ENCODE measurements at places on chromosomes 7 and 10. TPM values are rescaled to one million over a fixed set of nuclear protein-coding genes. Genes with fewer than 3 reads are reported as not detected.

Gene OR13A1
- total RNA-seq: 0.79 TPM

Gene CHAT
- 0.93 TPM for total RNA-seq

- no peaks in the 10 kb centered on the region for H3K36me3 ChIP-seq
- no peaks in the 10 kb centered on the region for H3K27me3 ChIP-seq
- DNase-seq: no peak
Measured at GRCh38 chr7:105894131-105894530, 17.7 kb upstream of the ATXN7L1 start.

GRCh38 chr7:80189638-80190037 lies 55.0 kb downstream of the GNAI1 start:
- no peak overlapping the region for H3K4me3 ChIP-seq
- DNase-seq: no peak
- no peaks in the 10 kb centered on the region for H3K36me3 ChIP-seq
- H3K27me3 ChIP-seq: no peaks in the 10 kb centered on the region
- no peak overlapping the region for H3K27ac ChIP-seq

Data from testis (tissue), 5 donors.